ENCODE measurements at places on chromosomes 3 and 15.

- no peaks in the 10 kb centered on the region for H3K27me3 ChIP-seq
- DNase-seq, result no peak
- H3K4me3 ChIP-seq, result no peak overlapping the region
- H3K4me1 ChIP-seq, result no peaks in the 10 kb centered on the region
- H3K27ac ChIP-seq, result no peak overlapping the region
- no peaks in the 10 kb centered on the region for H3K36me3 ChIP-seq
Measured at GRCh38 chr3:74265069-74265468, 349.4 kb downstream of the CNTN3 start.

DNA sequence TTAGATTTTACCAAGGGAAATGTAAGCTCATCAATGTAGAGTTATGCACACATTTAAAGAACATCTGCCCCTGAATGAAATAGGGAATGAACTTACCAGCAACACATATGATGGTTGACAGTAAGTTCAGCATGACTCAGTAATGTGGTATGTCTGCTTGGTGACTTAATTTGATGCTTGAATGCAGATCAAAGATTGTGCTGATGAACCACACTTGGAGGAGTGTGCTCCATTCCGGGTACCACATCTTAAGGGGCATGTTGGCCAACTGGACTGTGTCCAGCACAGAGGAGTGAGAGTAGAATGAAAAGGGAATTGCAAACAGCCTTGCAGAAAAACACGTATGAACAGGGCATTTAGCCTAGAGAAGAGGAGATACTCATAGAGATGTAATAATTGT, 171.0 kb upstream of the RARB start:
- H3K27me3 ChIP-seq, result peaks cover 28% of the 10 kb centered on the region
- peak; percentile 28 for DNase-seq
- no peak overlapping the region for H3K27ac ChIP-seq
- H3K36me3 ChIP-seq, result no peaks in the 10 kb centered on the region
- no peak overlapping the region for H3K4me3 ChIP-seq
- no peaks in the 10 kb centered on the region for H3K4me1 ChIP-seq

DNA sequence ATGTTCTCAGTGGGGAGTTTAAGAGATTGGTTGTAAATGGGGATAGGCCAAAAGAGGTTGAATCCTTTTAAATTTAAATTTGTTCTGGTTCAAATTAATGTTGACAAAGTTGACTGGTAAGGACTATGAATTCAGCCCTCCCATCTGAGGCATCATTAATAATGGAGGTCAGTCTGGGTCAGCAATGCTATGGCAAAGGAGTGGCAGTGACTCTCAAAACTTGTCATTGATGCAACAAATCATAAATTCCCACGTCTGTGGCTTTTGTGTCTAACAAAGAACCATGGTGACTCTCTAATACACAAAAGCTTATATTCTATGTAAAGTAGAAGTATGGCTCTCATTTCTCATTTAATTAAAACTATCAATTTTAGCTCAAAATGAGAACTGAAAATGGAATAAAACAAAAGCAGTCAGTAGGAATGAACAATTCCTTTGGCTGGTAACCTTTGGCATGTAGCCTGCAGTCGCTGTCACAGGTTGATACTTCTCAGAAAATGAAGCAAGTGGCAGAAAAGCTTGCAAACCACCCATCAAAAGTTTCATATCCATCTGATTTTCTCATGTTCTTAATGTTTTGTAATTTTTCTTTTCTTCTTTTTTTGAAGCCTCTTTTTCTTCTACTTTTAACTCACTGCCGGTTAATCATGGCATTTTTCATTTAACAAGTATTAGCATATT, 12.2 kb upstream of the ZBED2 start:
- DNase-seq, result no peak
- H3K4me3 ChIP-seq, result no peak overlapping the region
- no peaks in the 10 kb centered on the region for H3K36me3 ChIP-seq
- H3K4me1 ChIP-seq, result peaks cover 25% of the 10 kb centered on the region

DNA sequence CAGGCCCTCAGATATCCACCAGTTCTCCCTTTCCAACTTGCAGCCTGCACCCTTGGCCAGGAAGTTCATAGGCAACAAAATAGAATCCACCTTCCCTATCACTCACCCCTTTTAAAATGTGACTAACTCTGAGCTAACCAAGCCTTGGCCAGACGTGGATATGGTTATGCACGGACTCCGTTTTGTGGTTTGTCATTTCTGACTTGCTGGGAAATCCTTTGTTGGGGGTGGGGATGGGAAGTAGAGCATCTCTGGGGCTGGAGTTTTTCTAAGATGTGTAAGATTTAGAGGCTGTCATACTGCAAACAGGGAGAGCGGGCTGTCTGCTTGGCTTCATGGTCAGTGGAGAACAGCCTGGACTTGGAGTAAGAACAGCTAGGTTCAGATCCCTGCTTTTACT, 62.6 kb downstream of the SMAD3 start:
- DNase-seq, result peak; percentile 92
- H3K4me1 ChIP-seq, result peaks cover 46% of the 10 kb centered on the region
- H3K36me3 ChIP-seq, result peaks cover 14% of the 10 kb centered on the region
- H3K4me3 ChIP-seq, result peak overlapping the region; percentile 57
- peak overlapping the region; percentile 81 for H3K27ac ChIP-seq
- H3K27me3 ChIP-seq, result no peaks in the 10 kb centered on the region

GRCh38 chr15:58517682-58518525, 86.1 kb downstream of the LIPC start:
- no peak overlapping the region for H3K27ac ChIP-seq
- H3K4me3 ChIP-seq, result no peak overlapping the region
- H3K4me1 ChIP-seq, result peaks cover 7% of the 10 kb centered on the region
- H3K27me3 ChIP-seq, result no peaks in the 10 kb centered on the region

GRCh38 chr3:188417766-188418165, 263.8 kb downstream of the LPP start:
- H3K36me3 ChIP-seq, result peaks cover 7% of the 10 kb centered on the region
- peaks cover 29% of the 10 kb centered on the region for H3K4me1 ChIP-seq
- H3K27me3 ChIP-seq, result no peaks in the 10 kb centered on the region
- H3K27ac ChIP-seq, result peak overlapping the region; percentile 66
- no peak overlapping the region for H3K4me3 ChIP-seq

- H3K4me1 ChIP-seq, result peaks cover 14% of the 10 kb centered on the region
- peak within 1 kb of the TSS; percentile 97 for H3K27ac ChIP-seq
- H3K4me3 ChIP-seq, result no peak within 1 kb of the TSS
- peak; percentile 97 for DNase-seq
- no peaks in the 10 kb centered on the region for H3K36me3 ChIP-seq
- H3K27me3 ChIP-seq, result no peaks in the 10 kb centered on the region
Measured at GRCh38 chr3:122793568-122794416, at the start of gene HSPBAP1. HSPBAP1 (minus strand) TSS chr3:122793831; CDS start chr3:122793680, 151 bp downstream.

- no peak overlapping the region for H3K27ac ChIP-seq
- H3K27me3 ChIP-seq, result peaks cover 4% of the 10 kb centered on the region
- H3K4me3 ChIP-seq, result no peak overlapping the region
- H3K36me3 ChIP-seq, result no peaks in the 10 kb centered on the region
- no peaks in the 10 kb centered on the region for H3K4me1 ChIP-seq
- no peak for DNase-seq
Measured at GRCh38 chr15:60733196-60733595, 254.3 kb upstream of the ICE2 start.

Data from MCF 10A (cell line).